T-helper 1 cell (primary cell): ENCODE measurements at places on chromosomes 1 and 21.
A peak's percentile ranks its signal among the peaks of the same experiment; 100 is the strongest.

- no peak for DNase-seq
Measured at GRCh38 chr1:24540051-24540905, 15.6 kb upstream of the NCMAP start.

DNA sequence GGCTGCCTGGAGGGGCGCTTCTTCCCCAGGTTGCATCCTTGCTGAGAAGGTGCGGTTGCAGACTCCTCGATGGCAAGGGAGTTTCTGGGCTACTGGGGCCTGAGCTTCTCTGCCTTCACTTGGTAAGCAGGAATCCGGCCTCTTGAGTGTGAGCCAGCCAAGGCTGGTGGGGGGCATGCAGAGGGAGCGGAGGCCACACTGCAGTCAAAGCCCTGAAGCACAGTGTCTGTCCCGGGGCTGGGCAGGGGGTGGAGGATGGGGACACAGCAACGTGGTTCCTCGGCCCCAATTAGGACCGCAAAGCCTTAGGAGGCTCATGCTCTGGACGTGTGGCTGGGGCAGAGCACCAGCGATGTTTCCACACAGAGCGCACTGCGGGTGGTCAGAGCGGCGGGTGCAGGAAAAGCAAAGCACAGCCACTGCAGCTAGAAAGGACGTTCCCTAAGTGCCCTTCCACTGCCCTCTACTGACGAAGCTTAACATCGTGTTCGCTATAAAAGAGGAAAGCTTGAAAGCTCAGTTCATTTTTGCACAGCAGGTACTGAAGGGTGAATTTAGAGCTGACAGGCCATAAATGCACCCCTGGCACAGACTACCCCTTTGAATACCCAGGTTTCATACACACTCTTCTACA lies 60.7 kb upstream of the COG2 start:
- no peak for DNase-seq

GRCh38 chr1:156217871-156218270 lies 5.1 kb downstream of the PMF1 start:
- no peak for DNase-seq

DNA sequence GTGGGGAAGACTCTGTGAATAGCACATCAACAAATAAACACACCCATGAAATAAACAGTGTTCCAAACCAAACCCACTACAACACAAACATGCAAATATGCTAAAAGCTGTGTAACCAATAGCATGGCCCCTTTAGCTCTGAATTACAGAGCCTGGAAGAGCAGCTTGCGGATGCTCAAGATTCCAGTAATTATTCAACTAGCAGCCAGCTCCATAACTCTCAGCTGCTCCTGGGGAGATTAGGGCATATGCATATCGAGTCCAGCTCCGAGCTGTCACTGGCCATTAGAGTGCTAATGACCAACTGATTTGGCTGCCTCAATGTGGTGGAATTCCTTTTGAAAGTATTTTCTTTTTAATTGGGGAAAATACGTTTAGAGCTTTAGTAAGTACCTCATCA lies 207.1 kb downstream of the HHAT start:
- no peak for DNase-seq

GRCh38 chr1:18951416-18951815 lies 5.1 kb downstream of the IFFO2 start:
- no peak for DNase-seq

DNA sequence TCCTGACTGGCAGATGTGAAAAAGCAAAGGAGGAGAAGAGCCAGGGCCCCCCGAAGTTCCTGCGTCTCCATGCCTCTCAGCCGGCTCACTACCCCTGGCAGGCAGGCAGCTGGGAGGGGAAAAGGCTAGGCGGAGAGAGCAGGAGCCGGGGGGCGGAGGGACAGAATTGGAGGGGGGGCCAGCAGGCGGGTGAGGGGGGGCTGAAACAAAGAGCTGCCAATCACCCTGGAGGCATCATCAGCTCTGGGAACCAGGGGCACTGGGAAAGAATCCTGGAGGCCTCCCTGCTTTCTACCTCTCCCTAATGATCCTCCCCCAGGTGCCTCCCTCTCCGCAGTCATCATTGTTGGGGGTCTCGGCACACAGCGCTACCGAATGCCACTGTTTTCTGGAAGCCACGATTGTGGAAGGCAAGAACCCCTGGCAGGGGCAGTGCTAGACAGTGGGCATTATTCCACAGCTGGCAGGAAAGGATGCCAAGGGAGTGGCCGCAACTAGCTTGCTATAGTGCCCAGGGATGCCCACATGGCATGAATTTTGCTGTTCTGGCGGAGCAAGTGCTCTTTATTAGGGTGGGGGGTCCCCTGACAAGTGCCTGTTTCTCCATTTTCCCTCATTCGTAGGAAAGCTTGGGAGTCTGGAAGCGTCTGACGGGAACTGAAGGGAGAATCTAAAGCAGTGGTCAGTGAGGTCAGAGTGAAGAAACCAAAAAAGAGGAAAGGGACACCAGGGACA lies at the start of gene THBS3:
Gene THBS3, minus strand, starts transcription at position 92 of the 735 bp plus-strand sequence. Its CDS starts 21 bp downstream, at position 71.
- DNase-seq: no peak

- DNase-seq: no peak
Measured at GRCh38 chr1:116372191-116372590, 853 bp upstream of the ATP1A1 start.

- DNase-seq: no peak
Measured at GRCh38 chr1:227170361-227171166, 147.7 kb downstream of the CDC42BPA start.

GRCh38 chr1:172650474-172651193 lies 8.3 kb upstream of the FASLG start:
- no peak for DNase-seq

DNA sequence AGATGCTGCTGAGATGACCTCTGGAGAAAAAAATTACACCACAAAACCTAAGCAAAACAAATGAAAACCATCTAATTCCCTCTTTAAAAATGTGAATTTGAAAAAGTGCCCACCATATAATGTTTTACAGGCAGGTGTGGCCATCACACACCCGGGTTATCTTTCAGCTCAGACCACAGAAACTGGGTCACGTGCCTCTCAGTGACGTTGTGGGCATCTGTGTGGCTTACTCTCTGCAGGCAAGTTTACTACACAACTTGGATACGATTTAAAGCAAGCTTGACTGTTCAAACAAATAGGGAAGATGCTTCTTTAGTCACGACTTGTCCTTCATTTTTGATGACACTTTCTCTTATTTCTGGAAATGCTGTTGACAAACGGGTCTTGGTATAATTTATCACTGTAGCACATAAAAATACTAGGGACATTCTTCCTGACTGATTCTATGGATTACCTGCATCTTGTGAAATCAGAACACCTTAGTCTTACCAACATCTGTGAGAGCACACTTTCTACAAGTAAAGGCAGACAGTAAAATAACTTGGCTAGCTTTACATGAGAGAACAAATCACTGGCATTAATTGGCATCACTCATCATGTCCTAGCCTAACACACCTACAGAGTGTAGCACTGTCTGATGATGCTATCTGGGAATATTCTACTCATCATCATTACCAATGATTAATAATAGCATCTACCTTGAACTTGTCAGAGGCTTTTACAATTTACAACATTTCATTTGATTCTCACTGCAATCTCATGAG lies 89.3 kb upstream of the EDEM3 start:
- peak; percentile 43 for DNase-seq
